Fibroblast of pulmonary artery (primary cell): ENCODE measurements at places on chromosomes 6 and 20.

- no peak for DNase-seq
Measured at GRCh38 chr6:6908121-6908520, 199.6 kb upstream of the RREB1 start.

GRCh38 chr20:16533502-16533901, 39.7 kb downstream of the KIF16B start:
- DNase-seq: no peak

DNA sequence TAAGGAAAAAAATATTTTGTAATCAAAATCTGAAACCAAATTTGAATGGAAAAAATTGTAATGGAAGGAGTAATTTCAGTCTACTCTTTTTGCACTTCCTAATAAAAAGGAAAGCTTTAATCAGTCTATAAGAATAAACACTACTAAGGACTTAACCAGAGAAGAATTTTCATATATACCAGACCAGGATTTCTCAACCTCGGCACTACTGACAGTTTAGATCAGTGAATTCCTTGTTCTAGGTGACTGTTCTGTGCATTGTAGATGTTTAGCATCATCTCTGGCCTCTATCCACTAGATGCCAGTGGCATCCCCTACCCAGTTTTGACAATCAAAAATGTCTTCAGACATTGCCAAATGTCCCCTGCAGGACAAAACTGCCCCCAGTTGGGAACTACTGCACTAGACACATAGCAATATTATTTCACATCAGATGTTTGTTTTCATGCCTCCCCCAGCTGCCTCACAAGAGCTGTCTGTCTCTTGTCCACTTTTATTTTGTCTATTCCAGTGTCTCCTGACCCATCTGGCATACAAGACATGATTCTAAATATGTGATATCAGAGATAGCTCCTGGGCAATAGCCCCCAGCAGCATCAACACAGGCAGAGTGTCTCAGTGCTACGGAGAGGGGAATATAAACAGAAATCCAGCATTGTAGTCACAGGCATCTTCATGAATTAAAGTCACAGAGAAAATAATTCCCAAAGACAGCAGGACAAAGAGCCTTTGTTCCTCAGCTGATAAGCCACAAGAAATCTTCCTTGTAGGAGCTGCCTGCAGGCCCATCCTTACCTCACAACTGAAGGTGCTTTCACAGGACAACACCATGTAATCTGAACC, 27.0 kb downstream of the DNAAF9 start:
- no peak for DNase-seq

DNA sequence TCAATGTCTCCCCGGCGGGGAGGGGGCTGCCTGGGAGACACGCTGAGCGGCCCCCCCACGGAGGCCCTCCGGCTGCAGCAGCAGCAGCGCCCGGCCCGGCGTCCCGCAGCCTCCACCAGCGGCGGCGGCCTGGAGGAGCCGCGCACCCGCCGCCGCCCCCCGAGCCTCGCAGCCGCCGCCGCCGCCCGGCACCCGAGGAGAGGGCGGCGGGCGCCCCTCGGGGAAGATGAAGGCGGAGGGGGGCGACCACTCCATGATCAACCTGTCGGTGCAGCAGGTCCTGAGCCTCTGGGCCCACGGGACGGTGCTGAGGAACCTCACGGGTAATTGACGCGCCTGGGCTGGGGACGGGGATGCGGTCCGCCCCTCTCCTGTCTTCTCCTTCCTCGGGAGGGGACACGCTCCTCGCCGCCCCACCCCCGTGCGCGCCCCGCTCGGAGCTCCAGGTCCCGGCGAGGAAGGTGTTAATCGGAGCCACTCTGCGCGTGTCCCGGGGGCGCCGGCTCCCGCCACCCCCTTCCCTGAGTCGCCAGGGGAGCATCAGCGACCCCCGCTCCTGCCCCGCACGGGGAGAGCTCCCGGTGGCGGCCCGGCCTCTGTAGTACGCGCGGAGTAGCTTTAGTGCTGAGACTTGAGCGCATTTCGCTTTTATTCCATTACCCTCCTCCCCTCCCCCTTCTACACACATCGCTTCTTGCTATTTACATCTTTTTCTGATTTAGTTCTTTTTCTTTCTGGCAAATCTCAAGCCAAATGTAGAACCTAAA, 686 bp downstream of the TMEM170B start:
- no peak for DNase-seq

DNA sequence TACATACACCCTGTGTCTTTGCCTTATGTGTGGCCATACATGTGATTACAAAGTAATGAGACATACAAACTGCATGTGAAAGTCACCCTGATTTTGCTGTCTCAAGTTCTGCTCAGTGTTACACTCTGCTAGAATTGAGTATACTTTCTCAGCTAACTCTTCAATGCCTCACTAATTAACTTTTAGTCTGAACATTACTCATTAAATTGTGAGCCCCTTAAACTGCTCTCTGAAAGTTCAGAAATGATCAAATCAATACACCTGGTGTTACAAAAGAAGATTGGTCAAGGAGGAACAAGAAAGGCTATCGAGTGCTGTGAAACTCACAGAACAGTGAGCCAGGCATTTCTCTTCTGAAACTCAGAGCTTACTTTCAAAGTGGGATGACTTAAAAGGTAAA, 71.3 kb downstream of the MKKS start:
- no peak for DNase-seq

DNA sequence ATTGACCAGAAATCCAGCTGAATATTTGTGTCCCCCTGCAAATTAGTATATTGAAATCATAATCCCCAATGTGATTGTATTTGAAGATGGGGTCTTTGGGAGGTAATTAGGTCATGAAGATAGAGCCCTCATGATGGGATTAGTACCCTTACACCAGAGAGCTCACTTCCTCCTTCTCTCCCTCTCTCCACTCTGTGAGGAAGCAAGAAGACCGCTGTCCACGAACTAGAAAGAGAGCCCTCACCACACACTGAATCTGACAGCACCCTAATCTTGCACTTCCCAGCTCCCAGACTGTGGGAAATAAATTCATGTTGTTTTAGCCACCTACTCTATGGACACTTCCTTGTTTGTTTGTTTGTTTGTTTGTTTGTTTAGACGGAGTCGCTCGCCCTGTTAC, 11.9 kb upstream of the PLAGL1 start:
- DNase-seq: no peak

GRCh38 chr20:52473186-52473585, 281.6 kb upstream of the ZFP64 start:
- DNase-seq: no peak

DNA sequence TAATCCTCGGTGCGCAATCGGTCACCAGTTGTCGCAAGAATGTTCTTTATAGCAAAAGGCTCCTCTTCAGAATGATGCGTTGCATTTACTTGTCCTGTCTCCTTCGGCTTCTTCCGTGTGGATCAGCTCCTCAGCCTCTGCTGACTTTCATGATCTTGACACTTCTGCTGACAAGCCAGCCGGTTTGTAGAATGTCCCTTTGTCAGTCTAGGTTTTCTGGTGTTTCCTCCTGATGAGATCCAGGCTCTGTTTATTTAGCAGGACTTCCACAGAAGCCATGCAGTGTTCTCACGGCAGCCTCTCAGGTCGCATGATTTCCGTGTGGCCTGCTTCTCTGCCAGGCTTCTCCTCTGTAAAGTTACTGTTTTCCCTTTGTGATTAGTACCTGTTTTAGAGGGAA, 66.9 kb downstream of the STX11 start:
- DNase-seq: peak; percentile 8

- peak; percentile 99 for DNase-seq
Measured at GRCh38 chr6:137873273-137873762, 6.3 kb downstream of the TNFAIP3 start.

DNA sequence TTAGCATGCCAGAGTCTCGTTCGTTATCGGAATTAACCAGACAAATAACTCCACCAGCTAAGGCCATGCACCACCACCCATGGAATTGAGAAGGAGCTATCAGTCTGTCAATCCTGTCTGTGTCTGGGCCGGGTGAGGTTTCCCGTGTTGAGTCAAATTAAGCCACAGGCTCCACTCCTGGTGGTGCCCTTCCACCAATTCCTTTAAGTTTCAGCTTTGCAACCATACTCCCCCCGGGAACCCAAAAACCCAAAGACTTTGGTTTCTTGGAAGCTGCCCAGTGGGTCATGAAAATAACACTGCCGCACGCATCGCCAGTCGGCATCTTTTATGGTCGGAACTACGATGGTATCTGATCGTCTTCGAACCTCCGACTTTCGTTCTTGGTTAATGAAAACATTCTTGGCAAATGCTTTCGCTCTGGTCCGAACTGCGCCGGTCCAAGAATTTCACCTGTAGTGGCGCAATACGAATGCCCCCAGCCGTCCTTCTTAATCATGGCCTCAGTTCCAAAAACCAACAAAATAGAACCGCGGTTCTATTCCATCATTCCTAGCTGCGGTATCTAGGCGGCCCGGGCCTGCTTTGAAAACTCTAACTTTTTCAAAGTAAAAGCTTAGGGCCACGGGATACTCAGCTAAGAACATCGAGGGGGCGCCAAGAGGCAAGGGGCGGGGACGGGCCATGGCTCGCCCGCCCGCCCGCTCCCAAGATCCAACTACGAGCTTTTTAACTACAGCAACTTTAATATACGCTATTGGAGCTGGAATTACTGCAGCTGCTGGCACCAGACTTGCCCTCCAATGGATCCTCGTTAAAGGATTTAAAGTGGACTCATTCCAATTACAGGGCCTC, 1958.5 kb upstream of the DEFB115 start:
- DNase-seq: peak; percentile 8

- DNase-seq: no peak
Measured at GRCh38 chr6:169803271-169803811, 51.9 kb downstream of the ERMARD start.

DNA sequence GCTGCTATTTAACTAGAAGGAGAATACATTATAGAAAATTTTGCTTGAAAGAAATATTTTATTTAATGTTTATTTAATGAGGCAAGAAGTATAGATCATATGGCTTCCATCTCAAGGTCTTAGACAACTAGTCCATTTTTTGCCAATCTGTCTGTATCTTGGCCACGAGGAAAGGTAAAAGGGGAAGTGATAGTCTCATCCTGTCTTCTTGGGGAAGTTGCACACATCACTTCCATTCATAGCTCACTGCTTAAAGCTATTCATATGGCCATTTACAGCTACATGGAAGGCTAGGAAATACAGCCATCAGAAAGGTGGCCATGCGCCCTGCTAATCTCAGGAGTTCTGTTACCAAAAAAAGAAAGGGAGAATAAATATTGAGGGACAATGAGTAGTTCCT, 50.8 kb downstream of the METTL24 start:
- no peak for DNase-seq

DNA sequence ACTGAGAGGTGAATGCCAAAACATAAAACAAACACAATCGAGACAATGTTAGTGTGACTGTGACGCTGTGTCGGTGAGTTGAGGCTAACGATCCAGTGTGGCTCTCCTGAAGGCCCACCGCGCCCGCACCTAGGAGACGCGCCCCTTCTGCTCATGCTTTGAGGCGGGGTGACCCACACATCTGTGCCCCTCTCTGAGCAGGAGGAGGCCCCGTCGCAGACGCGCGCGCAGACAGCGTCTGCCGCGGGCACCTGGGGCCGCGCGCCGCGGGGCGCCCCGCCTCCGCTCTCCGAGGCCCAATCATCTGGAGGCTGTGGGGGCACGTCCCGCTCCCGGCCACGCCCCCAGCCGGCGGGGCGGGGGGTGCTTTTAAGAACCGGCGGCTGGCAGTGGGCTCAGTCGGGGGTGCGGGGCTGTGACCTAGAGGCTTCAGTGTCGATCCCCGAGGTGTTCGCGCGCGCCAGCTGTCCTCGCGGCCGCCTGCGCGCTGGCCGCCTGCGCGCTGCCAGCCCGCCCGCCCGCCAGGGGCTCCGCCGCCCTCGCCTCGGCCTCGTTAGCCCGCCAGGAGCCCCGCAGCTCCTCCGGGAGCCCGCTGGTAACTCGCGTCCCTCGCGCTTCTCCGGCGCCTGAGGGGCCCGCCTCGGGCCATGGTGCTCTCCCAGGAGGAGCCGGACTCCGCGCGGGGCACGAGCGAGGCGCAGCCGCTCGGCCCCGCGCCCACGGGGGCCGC, at the start of gene SLC16A10:
Gene SLC16A10 (plus strand): TSS at position 398 of the 730 bp plus-strand sequence. CDS start 250 bp downstream, at position 648.
- peak; percentile 4 for DNase-seq

- peak; percentile 17 for DNase-seq
Measured at GRCh38 chr6:109998159-109998785, 20.2 kb downstream of the GPR6 start.

DNA sequence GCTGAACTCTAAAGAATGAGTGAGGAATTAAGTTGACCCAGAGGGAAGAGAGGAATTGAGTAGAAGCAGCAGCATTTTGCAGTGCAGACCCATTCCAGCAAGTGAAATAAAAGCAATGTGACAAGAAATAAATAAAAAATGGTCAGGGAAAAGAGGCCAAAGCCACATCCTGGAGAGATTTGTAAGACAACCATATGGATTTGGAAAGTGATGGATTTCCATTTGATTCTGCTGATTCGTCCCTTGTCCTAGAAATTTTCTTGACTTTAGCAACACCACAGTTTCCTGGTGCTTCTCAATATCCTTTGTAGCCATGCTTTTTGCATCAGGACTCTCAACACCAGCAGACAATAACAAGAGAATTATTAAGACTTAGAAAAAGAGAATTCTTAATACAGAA, 29.8 kb downstream of the ANKEF1 start:
- DNase-seq: no peak

DNA sequence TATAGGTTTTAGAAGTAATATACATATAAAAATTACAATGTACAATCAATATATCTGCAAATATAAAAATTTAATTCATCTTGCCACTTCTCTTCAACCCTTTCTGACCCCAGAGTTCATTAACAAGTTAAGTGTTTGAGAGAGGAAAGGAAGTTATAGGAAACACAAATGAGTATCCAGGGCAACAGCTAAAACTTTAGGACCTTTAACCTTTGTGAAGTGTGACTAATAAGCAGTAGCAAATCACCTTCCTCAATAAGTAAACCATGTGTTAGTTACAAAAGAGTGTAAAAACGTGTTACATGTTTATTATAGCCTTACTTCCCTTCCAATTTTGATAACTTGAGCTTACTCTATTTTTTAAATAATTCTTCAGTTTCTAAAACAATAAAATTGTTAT, 73.4 kb upstream of the SIM1 start:
- peak; percentile 18 for DNase-seq

DNA sequence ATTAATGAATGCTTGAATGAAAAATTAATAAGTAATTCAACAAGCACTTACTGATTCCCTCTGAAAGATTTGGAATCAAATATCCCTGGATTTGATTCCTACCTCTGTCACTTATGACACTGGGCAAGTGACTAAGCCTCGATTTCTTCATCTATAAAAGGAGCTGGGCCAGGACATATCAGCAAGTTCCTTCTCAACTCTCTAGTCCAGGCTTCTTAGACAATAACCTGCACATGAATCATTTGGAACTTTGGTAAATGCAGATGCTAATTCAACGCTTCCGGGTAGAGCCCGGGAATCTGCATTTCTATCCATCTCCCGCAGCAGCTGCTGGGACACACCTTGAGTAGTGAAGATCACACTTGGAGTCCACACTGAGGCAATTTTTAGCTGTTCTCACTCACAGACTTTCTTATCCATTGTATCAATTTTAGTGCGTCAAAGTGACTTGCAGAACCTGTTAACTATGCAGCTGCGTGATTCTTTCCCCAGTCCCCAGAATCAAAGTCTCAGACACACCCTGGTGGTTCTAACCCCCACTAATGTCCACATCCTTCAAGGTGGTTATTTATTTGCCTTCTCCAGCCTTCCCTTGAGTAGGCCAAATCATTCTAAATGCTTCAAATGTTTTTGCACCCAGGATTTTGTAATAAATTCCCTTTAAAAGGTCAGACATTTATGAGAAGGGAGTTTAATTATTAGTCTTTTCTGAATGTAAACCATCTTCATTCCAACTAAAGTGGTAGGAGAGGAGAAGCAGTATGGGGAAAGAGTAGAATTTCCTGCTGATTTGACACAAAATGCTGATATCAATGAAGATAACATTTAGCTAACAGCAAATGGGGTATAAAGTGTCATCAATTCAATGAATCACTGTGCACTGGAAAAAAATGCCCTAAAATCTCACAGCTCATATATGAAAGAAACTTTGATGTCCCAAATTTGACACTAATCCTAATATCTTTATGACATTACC, 26.0 kb upstream of the CCND3 start:
- DNase-seq: peak; percentile 74
